Right lung (tissue), 10 donors: ENCODE measurements at places on chromosomes 1 and 21.

GRCh38 chr1:42146626-42147320, 6.4 kb upstream of the GUCA2B start:
- DNase-seq, result peak; percentile 65

DNA sequence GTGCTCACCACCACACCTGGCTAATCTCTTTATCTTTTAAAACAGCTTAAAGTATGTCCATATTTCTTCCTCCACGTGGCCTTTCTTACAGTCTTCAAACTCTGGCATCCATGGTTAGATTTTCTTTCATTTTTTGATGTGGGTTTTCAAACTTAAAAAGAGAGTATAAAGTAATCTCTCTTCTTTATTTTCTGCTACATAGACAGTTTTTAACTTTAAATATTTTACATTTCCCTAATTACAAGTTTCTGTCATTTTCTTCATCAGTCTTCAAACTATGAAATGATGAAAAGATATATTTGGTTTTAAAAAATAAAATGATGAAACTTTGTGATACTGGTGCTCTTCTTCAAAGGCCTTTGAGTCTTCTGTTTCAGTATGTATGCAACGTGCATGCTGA, 143.5 kb upstream of the ESRRG start:
- no peak for DNase-seq

DNA sequence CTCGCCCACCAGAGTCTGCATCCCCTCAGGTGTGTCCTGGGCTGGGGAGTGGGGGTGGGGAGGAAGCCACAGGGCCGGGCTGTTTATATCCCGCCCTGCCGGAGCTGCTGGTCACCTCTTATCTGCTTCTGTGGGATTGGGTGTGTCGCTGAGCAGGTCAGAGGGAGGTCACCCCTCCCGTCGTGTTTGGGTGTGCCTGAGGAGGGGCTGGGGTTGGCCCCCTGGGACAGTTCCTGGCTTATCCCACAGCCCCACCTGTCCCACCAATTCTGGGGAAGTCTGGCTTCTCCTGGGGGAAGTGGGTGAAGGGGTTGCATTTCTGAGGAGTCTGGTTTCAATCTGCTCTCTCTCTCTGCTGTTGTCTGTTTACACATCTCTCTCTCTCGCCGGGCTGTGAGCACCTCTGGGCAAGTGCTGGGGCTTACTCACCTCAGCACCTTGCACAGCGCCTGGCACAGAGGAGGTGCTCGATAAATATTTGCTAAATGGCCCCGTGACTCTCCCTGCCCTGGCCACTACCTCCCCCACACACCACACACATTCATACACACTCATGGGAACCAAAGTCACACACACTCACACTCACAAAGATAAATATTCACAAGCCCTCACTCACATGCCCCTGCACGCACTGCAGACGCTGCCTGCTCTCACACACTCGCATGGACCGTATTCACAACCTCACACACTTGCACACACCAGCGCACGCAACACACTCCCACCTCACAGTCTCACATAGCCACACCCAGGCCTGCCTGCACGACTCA, 8.3 kb downstream of the ELF3 start:
- DNase-seq, result peak; percentile 48

DNA sequence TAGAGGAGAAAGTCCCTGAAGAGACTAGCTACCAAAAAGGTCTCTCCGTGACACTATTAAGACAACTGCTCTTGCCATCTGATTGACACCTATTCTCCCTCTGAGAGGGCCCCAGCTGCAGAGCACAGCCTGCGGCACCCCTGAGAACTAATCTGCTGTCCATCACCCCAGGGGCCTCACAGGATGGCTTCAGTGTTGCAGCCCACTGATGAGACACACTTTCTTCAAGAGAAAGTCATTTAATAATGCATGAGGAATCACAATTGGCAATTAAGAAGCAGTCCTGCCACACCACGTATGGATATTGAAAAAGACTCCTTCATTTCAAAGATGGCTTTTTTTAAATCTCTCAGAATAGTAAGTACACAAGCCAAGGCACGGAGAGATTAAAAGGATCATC, 48.9 kb downstream of the CAPN8 start:
- DNase-seq, result no peak

GRCh38 chr1:21749109-21749508, 33.8 kb downstream of the USP48 start:
- DNase-seq, result no peak

GRCh38 chr1:164320790-164321731, 237.9 kb upstream of the PBX1 start:
- DNase-seq, result peak; percentile 45

GRCh38 chr21:45041351-45041805, 33.0 kb upstream of the ADARB1 start:
- DNase-seq, result peak; percentile 81

- no peak for DNase-seq
Observed at GRCh38 chr1:243791586-243792267, 58.3 kb downstream of the AKT3 start.

DNA sequence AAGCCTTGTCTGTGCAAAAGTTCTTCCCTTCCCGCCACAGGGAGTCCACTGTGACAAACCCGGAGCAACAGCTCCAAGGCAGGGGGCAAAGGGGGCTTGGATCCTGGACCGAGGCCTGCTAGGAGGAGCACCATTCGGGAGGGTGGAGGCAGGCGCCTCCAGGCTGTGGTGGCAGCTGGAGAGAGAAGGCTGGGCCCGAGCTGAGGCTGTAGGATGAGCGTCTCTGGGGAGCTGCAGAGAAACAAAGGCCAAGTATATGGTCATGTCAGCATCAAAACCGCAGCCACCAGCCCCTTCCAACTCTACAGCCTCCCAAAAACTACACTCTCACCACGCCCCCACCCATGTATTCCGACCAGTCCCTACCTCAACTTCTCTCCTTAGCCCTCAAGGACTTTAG, 579 bp downstream of the SH3BP5L start:
- DNase-seq, result no peak

DNA sequence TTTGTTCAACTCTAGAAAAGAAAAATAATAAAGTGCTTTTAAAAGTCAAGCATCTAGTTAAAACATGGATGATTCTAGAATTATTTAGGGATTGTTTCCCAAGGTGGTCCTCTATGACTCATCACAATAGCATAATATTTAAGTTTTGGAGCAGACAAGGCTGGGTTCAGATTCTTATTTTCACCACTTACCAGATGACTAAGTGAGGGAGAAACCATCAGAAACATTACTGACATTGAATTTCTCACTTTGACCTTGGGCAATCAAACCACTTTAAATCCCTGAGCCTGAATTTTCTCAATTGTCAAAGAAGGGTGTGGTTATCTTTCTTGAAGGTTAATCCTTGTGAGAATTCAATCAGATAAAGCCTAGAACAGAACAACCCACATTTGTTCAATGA, 102.5 kb upstream of the PTGFR start:
- no peak for DNase-seq

DNA sequence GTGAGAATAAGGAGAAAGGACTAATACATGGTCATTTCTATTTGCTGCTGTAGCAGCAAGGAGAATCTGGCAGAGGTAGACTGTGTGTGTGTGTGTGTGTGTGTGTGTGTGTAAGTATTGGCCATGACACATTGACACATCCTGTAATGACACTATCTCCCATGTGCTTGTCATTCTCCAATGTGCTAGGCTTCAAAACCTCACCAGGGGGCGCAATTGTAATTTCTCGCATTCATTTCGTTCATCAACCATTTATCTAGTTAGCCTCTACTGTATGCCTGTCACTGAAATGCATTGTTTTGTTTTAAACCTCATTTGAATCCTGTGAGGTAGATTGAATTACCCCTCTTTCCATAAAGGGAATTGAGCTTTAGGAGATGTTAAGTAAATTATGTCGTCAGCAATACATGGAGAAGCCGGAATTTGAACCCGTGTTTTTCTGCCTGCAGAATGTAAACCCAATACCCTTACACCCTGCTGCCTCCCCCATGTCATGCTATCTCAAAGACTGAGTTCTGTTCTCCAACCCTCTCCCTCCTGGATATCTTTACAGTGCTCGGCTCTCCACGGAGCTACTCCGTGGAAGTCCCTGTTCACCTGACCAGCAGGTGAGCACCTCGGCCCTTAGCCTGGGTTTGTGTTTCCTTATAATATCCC, 100.8 kb downstream of the UCK2 start:
- no peak for DNase-seq

DNA sequence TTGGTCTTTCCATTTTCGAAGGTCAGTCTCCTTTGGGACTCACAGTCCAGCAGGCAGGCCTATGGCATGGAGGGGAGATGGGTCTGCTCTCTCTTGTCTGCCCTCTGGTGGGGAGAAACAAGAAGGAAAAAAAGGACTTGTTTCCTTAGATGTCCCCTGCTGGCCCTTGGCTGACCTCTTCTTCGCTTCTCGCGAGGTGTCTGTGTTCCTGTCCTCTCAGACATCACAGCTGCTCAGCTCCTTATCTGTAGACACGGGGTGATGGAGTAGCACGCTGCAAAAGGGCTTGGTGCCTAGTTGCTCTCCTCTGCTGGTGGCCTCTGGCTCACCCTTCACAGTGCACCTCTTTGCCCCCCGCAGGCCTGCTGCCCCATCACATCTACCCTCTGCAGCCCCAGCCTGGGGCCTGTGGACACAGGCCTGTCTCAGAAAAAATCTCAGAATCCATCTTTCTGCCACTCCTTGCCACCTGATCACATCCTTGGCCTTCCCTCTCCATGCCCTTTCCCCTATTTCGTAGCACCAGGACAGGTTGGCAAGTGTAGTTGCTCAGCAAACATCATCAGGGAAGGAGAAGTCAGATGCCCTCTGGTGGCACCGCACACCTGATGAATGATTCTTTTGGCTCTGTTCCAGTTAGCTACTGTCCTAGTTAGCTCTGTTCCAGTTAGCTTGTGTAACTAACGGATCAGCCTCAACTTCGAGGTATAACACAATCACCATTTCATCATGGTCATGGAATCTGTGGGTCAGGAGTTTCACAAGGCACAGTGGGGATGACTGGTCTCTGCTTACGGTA, 18.7 kb upstream of the AK2 start:
- DNase-seq, result peak; percentile 67

DNA sequence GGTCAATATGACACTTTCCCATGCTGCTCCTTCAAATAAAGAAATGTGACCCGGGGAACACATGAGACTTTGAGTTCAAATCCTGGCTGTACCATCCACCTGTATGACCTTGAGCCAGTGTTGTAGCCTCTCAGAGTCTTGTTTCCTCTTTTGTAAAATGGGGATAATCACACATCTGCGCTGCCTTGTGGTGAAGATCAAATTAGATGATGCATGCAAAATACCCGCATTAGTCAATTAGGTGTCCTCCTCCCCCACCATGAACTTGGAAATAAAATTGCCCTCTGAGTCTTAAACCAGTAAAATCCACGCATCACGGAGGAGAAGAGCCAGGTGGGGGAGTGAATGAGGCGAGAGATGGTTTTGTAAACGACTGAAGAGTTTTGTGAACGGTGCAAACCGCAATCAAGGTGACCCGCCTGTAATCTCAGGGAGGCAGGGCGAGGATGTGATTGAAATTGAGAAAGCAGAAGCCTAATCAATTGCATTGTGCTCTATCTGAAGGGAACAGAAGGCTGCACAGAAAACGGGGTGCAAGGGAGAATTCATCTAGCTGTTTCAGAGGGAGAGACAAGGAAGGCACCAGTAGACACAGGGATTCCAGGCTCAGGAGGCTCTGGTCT, 5.8 kb upstream of the AHDC1 start:
- no peak for DNase-seq

- no peak for DNase-seq
Observed at GRCh38 chr21:27674041-27674615, 707.2 kb upstream of the ADAMTS5 start.

DNA sequence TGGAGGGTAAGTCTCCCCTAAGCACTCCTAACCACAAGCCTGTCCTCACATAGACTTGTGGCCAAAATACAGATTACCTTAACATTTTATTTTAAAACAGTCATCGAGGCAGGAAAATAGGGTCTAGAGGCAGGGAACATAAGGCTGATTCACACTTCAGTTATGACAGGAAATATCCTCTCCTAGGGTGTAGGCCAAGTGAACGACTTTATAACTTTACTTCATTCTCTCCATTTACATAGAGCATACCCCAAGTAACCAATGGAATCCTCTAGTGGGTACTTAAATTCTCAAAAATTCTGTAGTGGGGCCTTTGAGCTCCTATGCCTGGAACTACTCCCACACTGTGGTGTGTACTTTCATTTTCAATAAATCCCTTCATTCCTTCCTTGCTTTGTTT, 113.0 kb downstream of the WDR3 start:
- DNase-seq, result no peak

DNA sequence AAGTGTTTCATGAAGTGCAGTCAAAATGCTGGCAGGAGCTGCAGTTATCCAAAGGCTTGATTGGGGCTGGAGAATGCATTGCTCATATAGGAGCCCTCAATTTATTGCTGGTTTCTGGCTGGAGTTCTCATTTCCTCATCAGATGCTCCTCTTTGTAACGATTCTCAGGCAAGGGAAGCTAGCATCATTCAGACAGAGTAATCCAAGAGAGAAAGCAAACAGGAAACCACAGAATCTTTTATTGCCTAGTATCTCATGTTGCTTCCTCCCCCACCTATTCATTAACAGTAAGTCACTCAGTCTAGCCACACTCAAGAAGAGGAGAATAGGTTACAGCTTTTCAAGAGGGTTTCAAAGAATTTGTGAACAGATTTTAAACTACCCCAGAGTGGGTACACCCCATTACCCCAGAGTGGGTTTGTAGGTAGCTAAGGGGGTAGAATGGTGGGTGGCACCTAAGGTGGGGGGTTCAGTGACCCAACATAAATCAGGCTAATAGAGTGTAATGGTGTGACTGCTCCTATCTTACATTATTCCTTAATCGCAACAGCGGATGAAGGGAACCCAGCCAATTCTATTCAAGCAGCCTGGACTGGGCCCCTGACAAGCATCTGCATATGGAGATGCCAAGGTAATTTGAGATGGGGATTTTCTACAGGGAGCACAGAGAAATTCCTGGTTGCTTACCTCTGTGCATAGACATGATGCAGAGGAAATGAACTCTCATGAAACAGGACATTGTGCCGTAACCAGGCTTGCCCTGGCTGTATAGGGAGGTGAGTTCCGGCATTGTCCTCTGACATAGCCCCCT, 67.1 kb downstream of the KCNJ15 start:
- DNase-seq, result no peak

DNA sequence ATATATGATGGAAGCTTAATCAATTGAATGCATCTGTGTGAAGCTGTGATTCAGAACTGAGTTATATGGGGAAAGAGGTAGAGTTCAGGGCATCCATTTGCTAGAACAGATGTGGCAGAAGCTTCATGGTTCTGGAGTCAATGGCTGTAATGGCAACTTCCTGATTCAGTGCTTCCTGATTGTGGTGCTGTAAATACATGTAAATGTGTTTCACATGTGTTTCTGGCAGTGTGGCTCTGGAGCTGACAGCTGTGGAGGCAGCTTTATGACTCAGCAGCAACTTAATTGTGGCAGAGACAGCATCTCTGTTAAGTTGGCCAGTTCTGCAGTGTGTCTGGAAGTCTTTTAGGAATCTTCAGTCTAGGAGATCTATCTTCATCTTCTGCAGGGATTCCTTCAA, 226.6 kb upstream of the ZRANB2 start:
- no peak for DNase-seq
